ENCODE measurements at places on chromosomes 3 and 15. TPM values are rescaled to one million over a fixed set of nuclear protein-coding genes. Genes with fewer than 3 reads are reported as not detected.

The IQCF5 gene
- total RNA-seq: not detected

The TGM4 gene
- total RNA-seq: not detected

The LSAMP gene
- 0.25 TPM for total RNA-seq

The PLIN1 gene
- total RNA-seq: 0.32 TPM

The TRPM1 gene
- total RNA-seq: not detected

The MINDY2 gene
- total RNA-seq: 17.6 TPM

The C3orf20 gene
- total RNA-seq: 0.20 TPM

The TM2D3 gene
- 35.2 TPM for total RNA-seq

The FAM81A gene
- total RNA-seq: 6.6 TPM

The GRAMD1C gene
- total RNA-seq: 7.9 TPM

The RPP25 gene
- 5.9 TPM for total RNA-seq

The PRTG gene
- total RNA-seq: not detected

The CHP1 gene
- 101 TPM for total RNA-seq

The NEK11 gene
- total RNA-seq: 3.1 TPM

The CAMKV gene
- 0.10 TPM for total RNA-seq

The MESP2 gene
- 0.20 TPM for total RNA-seq

The PSTPIP1 gene
- total RNA-seq: 0.79 TPM

The SAXO2 gene
- 5.7 TPM for total RNA-seq

The DNAJA4 gene
- total RNA-seq: 66.6 TPM

The PAK6 gene
- total RNA-seq: 19.9 TPM

The GOLGA6D gene
- total RNA-seq: 0.12 TPM

The BRPF1 gene
- total RNA-seq: 23.6 TPM

The CCR5 gene
- total RNA-seq: not detected

The CYP8B1 gene
- 0.12 TPM for total RNA-seq

The A4GNT gene
- not detected for total RNA-seq

The ALDH1L1 gene
- 0.81 TPM for total RNA-seq

The SYNPR gene
- not detected for total RNA-seq

The IL17RB gene
- total RNA-seq: 8.3 TPM

Measured in HCT116 (cell line).